PC-3 (cell line): ENCODE measurements at places on chromosomes 7 and 10. TPM values are rescaled to one million over a fixed set of nuclear protein-coding genes. Genes with fewer than 3 reads are reported as not detected.

The SLC13A1 gene
- not detected in 2 replicates for total RNA-seq

The LRRC4 gene
- 0.26 TPM in 1 of 2 replicates, not detected in the other for total RNA-seq

The SLC26A3 gene
- total RNA-seq = not detected in 2 replicates

The CACNB2 gene
- total RNA-seq = 0.07 TPM in 1 of 2 replicates, not detected in the other

The BMPR1A gene
- total RNA-seq = 10.5 and 14.5 TPM in 2 replicates

The JCAD gene
- 5.0 and 7.8 TPM in 2 replicates for total RNA-seq

The TMEM178B gene
- total RNA-seq = 0.29 and 0.46 TPM in 2 replicates

The CLRN3 gene
- total RNA-seq = not detected in 2 replicates

The DDC gene
- total RNA-seq = not detected in 2 replicates

The FAM25A gene
- 6.6 and 11.4 TPM in 2 replicates for total RNA-seq

The AGR3 gene
- not detected in 2 replicates for total RNA-seq

The PAPOLB gene
- 0.29 and 0.40 TPM in 2 replicates for total RNA-seq

The CFAP46 gene
- total RNA-seq = 0.04 TPM in 1 of 2 replicates, not detected in the other

The AP3M1 gene
- total RNA-seq = 129 and 165 TPM in 2 replicates

The TUBB8 gene
- not detected in 2 replicates for total RNA-seq

The PIK3CG gene
- total RNA-seq = not detected in 2 replicates

The A1CF gene
- not detected in 2 replicates for total RNA-seq

The ADARB2 gene
- not detected in 2 replicates for total RNA-seq

The GIMAP4 gene
- not detected in 2 replicates for total RNA-seq

The CLCN1 gene
- total RNA-seq = 0.55 and 0.69 TPM in 2 replicates

The NUTM2E gene
- 0.58 TPM in 1 of 2 replicates, not detected in the other for total RNA-seq

GRCh38 chr10:68103261-68103878 is 5.9 kb upstream of the MYPN start:
- DNase-seq = peak; percentile 61

- DNase-seq = no peak
Observed at GRCh38 chr7:140646931-140647647, 6.5 kb upstream of the DENND2A start.

GRCh38 chr10:88063861-88064557 is 200.6 kb downstream of the PTEN start:
- no peak for DNase-seq

DNA sequence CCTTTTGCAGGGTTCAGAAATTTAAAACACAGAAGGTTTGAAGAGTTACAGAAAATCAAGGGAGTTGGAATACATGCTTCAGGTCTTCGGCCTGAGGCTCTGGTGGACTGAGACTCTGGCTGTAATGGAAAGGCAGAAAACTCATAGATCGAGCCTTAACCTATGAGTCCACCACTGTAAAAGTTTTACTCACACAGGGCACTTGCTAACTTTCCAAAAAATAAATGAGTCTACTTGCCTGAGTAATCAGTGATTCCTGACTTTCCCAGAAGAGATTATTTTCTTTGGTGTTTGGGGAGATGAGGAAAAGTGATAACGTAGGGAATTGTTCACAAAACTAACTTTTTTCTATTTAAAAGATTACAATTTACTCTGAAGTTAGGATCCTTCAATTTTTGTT is 108.0 kb downstream of the MBL2 start:
- no peak for DNase-seq

DNA sequence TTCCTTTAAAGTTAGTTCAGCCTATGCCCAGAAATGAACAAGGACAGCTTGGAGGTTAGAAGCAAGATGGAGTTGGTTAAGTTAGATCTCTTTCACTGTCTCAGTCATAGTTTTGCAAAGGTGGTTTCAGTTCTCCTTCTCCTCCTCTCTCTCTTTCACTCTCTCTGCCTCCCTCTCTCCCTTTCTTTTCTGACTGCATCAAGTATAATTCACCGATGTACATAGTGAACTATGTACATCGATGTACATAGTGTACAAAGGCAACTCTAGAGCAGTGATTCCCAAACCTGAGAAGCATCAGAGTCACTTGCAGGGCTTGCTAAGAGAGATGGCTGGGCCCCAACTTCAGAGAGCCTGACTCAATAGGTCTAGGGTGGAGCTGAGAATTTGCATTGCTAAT is 1259.7 kb downstream of the TYW1 start:
- no peak for DNase-seq

DNA sequence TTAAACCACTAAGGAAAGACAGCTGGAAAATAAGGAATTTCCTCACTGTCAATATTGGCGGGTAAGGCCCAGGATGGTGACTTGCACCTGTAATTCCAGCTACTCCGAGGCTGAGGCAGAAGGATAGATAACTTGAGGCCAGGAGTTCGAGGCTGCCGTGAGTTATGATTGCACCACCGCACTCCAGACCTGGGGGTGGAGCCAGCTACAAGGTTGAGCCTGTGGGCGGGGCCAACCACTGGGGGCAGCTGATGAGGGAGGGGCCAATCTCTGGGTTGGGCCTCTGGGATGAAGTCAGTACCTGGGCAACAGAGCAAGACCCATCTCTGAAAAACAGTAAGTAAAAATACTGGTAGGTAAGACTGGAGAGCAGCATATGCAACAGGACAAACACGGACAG is 80.1 kb upstream of the ADO start:
- DNase-seq = no peak

- no peak for DNase-seq
Observed at GRCh38 chr7:156472267-156472666, 168.3 kb upstream of the RNF32 start.

GRCh38 chr7:6278749-6279310 is 6.4 kb upstream of the CYTH3 start:
- no peak for DNase-seq

GRCh38 chr7:98295467-98296192 is 14.1 kb downstream of the BRI3 start:
- DNase-seq = no peak

GRCh38 chr10:70666960-70667798 is 5.1 kb upstream of the ADAMTS14 start:
- DNase-seq = peak; percentile 7

DNA sequence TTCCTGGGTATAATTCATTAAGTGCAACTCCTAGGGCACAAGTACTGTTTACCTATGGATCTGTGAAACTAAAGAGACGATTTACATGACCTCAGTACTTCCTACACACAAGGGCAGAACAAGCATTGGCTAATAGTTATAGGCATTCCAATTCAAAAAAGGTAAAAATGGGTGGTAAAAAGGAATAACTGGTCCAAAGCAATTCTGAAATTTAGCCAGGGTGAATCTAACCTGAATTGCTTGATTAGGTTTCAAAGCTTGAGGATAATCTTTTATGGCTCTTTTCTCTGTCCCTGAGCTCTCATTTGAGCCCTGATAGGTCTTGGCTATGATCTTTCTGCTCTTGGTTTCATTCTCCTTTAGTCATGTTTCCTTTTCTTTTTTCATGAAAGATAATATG is 52.3 kb upstream of the CALCR start:
- DNase-seq = no peak

- DNase-seq = no peak
Observed at GRCh38 chr7:9846902-9847301, 1126.8 kb upstream of the PHF14 start.

- DNase-seq = no peak
Observed at GRCh38 chr7:158025686-158026600, 561.7 kb downstream of the PTPRN2 start.

DNA sequence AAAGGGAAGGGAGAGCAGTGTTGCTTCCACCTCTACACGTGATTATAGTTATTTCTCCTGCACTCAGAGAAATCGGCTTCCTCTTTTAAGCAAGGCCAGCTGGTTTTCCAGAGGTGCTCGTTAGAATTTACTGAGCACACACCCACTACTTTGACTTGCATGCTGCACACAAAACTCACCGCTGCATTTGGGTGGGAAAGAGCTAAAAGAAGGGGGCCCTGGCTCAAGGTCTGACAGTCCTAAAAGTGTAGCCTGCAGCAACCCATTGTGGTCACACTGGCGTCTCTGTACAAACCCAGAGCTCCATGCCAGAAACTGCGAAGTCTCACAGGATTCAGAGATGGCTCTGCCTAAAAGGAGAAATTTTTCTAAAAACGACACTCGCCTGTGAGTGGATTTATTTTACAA is 133.7 kb downstream of the SLC25A13 start:
- no peak for DNase-seq

DNA sequence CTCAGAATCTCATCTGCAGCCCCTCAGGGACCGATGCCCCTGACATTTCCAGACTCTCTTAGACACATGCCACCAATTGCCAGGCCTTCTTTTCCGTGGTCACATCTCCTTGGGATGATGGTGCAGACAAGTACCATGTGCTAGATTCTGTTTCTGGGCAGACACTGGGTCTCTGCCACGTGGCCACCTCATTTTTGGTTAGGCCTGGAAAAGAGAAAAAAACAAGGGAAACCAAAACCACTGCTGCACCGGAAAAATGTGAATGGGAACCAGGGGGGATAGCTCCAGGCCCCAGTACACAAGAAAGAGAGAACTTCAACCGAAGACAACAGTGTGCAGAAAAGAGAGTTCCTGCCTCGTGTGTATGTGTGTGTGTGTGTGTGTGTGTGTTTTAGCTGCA is 23.0 kb upstream of the MXI1 start:
- DNase-seq = no peak

GRCh38 chr10:4344492-4344994 is 481.5 kb upstream of the AKR1E2 start:
- DNase-seq = peak; percentile 90

- DNase-seq = no peak
Observed at GRCh38 chr7:25379351-25380300, 151.3 kb upstream of the NPVF start.

DNA sequence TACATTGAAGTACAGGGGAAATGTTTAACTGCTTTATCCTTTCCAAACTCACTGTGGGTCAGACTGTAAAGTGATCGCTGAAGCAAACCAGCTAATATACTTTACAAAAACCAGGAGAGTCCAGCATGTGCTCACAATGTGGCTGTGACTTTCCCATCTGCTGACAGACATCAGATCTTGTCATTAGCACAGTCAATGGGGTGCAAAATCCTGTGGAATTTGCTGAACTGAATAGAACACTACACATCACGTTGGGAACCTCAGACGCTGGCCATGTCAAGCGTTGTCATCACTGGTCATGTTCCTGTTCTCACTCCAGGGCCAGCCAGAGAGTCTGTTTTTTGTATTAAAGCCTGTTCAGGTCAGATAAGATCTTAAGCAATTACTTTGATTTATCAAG is 83.4 kb downstream of the AGMO start:
- no peak for DNase-seq

DNA sequence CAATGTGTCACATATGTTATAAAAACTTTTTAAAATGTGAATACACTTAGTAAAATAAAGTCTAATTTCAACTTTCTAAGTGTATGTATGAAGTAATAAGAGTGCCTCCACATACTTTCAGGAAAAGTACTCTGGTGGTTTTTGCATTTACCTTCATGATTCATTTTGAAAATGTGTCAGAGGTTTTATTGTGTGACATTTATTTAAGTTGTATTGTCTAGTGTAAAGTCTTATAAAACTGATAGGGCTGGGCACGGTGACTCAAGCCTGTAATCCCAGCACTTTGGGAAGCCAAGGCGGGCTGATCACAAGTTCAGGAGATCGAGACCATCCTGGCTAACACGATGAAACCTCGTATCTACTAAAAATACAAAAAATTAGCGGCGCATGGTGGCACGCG is 226.5 kb downstream of the ITGB1 start:
- peak; percentile 96 for DNase-seq

DNA sequence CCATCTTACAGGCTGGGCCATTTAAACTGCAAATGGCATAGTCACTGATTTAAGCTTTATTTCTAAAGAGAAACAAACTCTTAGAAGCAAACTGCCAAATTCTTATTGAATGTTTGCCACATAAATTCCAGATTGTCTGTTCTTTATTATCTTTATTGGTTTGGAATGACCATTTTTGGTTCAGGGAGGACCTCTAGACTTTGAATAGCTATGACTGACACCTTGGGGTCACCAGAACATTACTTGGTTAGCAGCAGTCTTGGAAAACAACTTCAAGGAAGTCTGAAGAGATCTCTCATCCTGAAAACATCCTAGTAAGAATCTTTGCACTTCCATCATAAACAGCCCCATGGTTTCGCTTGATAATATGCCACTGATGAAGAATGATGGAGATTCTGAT is 197.1 kb downstream of the SUGCT start:
- no peak for DNase-seq

DNA sequence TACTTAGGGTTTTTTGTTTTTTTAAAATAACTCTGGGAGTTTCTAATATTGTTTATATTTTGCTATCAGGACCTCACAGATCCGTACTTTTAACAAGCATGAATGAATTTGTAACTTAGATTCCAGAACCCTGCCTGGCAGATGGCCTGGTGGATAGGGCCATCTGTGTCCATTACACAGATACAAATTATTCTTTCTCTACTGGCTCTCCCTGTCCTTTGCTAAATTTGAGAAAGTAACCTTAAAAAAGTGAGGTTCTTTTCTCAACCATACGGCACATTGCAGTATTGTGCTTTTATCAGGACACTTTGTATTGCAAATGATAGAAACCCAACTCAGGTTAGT is 26.6 kb downstream of the LCOR start:
- no peak for DNase-seq

- DNase-seq = peak; percentile 46
Observed at GRCh38 chr10:89575031-89575430, 39.6 kb upstream of the SLC16A12 start.

DNA sequence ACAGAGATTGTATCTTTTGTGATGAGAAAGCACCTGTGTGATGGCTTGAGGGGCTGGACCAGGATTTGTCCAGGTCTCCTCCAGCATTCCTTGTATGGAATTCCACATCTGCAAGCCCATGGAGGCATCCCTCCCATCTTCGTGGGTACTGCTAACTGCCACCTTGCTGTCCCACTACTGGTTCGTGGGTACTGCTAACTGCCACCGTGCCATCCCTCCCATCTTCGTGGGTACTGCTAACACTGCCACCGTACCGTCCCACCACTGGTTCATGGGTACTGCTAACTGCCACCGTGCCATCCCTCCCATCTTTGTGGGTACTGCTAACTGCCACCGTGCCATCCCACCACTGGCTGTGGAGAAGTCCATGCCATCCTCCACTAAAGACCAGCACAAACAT is 111.7 kb downstream of the LARP4B start:
- no peak for DNase-seq

DNA sequence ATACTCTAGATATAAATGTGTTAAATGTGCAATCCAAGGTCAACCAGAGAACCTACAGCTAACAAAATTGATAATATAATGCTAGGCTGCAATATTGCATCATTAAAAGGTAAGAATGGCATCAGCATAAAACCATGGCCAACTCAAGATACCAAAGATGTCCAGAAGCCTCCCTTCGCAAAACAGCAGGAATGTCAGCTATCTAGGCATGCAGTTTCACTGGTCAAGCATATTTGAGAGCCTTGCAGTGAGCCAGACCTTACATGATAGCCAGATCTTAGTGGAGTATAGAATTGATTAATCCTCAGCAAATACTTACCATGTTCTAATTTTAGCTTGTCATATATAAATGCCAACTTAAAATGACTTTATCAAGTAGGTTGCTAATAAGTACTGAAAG is 138.8 kb downstream of the ZEB1 start:
- no peak for DNase-seq

- no peak for DNase-seq
Observed at GRCh38 chr10:61285749-61286148, 167.4 kb downstream of the TMEM26 start.
